Gastrocnemius medialis (tissue), 4 donors: ENCODE measurements at places on chromosomes 1 and 21.

- DNase-seq = no peak
Measured at GRCh38 chr1:22753481-22753971, 42.9 kb downstream of the EPHB2 start.

GRCh38 chr1:15214527-15214926 lies 32.5 kb upstream of the FHAD1 start:
- no peak for DNase-seq

GRCh38 chr1:18936814-18937481 lies 19.5 kb downstream of the IFFO2 start:
- DNase-seq = no peak

DNA sequence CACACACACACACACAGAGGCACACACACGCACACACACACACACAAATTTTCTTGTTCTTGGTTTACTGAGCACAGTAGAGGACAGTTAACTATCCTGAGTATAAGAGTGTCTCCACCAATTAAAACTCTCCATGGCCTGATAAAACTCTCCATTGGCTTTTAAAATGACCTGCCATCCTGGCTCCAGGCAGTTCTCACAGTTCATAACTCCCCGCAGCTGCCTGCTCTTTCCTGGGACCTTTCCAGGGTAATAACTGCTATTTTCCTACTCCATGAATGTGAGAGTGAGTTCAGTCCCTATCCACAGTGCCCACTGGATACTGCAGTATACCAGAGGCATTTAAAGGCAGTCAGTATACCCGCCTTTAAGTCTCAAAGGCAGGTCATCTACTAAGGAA lies 351.5 kb downstream of the PLPP3 start:
- no peak for DNase-seq

DNA sequence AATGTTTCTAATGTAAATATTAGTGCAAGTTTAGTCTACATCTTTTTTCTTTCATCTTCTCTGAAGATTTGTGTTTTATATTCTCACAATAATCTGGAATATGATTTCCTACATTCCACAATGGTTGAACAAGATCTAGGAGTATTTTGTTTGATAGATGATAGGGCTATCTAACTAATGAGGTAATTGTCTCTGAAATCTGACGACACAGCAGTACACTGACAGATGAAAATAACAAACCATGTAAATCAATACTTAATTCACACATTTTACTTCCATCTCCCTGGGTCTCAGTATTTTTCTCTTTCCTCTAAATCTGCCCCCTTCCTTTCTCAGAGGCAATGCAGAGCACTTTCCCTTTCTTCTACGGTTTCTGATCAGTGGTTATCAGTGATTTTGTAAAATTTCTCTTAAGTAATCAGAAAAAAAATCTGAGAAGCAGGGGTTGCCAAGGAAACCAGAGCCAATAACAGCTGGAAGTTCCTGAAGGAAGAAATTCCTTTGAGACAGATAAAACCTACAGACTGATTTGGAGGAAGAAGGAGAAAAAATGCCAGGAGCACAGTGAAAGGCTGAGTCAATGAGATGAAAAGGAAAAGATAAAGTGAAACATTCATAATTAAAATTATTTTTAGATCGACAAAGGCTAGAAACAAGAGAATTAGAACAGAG lies 7.3 kb upstream of the ANKRD13C start:
- no peak for DNase-seq

GRCh38 chr1:93839307-93839706 lies 39.7 kb downstream of the DNTTIP2 start:
- DNase-seq = no peak

- DNase-seq = no peak
Measured at GRCh38 chr1:202078241-202078640, 44.5 kb upstream of the GPR37L1 start.

- DNase-seq = no peak
Measured at GRCh38 chr1:116298746-116299145, 74.3 kb upstream of the ATP1A1 start.
